Renal pelvis (tissue), 12 donors: ENCODE measurements at places on chromosomes 16 and 17.

- DNase-seq, result peak; percentile 85
Observed at GRCh38 chr16:14186007-14186794, 115.1 kb downstream of the MRTFB start.

DNA sequence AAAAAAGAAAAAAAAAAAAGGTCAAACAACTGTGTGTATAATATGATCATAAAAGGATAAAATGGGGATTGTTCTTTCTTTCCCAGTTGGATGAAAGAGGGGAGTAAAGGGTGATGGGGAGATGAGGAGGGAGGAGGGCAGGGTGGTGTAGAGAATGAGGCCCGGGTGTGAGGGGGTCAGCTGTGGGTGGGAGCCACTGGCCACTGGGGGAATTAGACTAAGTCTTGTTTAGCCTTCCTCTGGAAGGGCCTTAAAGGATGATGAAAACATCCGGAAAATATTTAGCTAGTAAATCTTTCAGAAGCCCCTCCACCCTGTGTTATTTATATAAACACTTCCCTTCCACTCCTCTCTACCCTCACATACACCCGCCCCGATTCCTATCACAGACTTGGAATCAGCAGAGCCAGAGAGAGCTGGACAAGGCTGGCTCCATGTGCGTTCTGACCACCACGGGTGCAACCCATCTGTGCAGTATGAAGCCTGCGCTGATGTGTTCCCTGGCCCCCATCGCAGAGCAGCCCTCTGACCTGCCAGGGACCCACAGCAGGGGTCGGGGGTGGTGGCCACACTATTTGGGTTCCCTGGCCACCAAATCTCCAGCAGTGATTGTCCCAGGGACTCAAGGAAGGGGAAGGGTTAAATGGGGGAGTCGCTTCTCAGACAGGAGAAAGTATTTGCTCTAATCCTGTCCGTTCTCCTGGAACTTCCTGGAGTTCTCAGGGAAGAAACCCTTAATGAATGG, 72.7 kb downstream of the GAS7 start:
- peak; percentile 57 for DNase-seq

DNA sequence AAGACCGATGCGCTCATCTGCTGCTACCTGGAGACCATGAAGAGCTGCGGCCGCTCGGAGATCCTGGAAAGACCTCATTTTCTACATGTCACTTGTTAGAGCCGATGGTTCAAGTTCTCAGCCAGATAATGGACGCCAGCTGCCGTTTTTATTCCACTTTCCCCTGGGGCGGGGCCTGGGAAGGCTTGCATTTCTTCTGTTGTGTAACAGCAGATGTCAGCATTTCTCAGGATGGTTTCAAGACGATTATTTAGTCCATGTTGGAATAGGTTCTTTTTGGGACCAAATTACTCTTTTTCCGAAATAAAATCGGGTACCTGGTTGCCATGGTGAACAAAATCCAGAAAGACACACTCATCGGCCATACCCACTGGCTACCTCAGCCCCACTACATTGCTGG, 1418.3 kb downstream of the CDH11 start:
- no peak for DNase-seq

DNA sequence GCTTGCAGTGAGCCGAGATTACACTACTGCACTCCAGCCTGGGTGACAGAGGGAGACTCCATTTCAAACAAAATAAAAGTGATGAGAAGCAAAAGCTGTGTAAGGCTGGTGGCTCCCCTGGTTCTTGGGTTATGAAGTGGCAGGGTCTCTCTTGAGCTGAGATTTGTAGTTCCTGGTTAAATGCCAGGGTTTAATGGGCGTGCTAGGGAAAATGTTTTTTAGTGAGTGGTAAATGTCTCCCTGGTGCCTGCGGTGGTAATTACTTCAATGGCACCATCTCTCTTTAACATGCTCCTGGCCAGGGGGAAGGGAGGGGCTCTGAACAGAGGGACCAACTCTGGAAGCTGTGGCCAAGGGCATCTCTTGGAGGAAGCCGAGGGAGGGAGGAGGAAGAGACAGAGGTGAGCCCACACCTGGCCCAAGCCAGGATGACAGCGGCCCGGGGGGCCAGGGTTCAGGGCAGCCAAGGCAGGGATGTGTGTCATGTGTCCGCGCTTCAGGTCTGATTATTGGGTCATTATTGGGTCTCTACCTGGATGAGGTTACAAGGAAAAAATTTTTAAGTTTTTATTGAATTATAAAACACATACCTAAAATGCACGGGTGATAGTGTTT, 17.8 kb upstream of the RPL38 start:
- DNase-seq, result no peak

DNA sequence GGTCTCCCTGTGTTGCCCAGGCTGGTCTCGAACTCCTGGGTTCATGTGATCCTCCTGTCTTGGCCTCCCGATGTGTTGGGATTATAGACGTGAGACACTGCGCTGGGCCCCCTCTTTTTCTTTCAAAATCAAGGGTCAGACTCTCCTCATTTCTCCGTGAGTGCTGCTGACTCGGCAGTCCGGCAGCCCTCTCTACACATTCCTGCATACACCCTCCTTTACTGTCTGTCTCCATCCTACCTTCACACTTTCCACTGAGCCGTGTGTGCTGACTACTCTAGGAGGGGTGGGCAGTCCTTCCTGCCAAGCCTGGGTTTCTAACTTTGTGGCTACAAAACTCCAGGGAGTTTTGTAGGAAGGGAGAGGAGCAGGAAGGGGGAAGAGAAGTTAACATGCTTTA, 195.2 kb downstream of the PARN start:
- no peak for DNase-seq
